ENCODE measurements at places on chromosomes 5 and 9. TPM values are rescaled to one million over a fixed set of nuclear protein-coding genes. Genes with fewer than 3 reads are reported as not detected.
A peak's percentile ranks its signal among the peaks of the same experiment; 100 is the strongest.

Gene HAND1
- total RNA-seq: 0.16 TPM

DNA sequence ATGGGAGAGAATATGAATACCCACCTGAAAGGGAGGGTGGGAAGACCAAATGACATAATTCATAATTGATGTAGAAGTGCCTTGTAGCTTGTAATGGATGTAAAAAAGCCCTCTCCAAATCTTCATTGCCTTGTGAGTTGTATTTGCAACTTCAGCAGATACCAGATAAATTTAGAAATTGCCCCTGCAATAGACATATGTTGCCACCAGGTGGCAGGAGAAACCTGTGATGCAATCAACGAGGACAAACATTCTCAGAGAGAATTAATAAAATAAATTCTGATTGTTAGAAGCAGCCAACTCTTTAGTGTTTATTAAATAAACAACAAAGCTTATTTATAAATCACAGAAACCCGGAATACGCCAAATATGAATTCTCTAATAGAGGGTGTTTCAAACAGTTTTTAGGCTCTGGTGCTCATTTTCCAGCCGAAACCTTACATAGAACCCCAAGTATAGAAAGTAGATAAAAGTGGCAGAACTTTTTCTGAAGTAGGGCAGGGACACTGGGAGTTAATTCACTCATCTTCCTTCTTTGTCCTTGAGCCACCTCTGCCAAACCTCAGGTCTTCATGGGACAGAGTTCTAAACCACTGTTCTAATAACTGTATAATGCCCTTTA is 147.8 kb downstream of the TMEM38B start:
- no peak overlapping the region for H3K27ac ChIP-seq
- H3K36me3 ChIP-seq: no peaks in the 10 kb centered on the region
- DNase-seq: no peak
- no peak overlapping the region for H3K4me3 ChIP-seq
- no peaks in the 10 kb centered on the region for H3K27me3 ChIP-seq
- no peaks in the 10 kb centered on the region for H3K4me1 ChIP-seq

DNA sequence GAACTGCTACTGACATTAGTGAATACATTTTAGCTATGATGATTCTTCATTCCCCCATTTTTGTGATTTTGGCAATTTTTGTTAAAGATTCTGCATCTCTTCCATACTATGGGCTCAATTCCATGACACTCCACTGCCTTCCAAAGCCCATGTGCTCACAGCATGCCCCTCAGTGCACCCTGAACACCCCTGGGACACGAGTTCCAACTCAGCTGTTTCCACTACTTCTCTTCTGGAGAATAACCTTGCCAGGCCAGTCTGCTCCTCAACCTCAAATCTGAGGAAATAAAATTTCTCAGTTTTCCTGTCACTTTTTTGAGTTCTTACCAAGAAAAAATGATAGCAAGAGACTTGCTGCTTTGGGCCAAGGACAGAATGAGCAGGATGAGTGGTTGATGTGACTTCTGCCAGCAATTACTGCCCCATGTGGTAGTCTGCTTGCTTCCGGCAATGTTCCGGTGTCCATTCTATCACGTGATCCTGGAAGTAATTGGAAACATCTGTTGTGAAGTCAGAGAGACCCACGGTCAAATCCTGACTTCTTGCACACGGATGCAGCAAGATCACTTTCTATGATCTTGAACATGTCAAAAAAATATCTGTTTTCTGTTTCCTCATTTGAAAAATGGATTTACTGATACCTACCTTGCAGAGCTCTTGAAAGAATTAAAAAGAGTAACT is 58.3 kb downstream of the EGFLAM start:
- no peak overlapping the region for H3K4me3 ChIP-seq
- no peaks in the 10 kb centered on the region for H3K36me3 ChIP-seq
- no peak for DNase-seq
- H3K4me1 ChIP-seq: no peaks in the 10 kb centered on the region
- no peaks in the 10 kb centered on the region for H3K27me3 ChIP-seq

- H3K4me1 ChIP-seq: no peaks in the 10 kb centered on the region
- no peak for DNase-seq
- H3K36me3 ChIP-seq: no peaks in the 10 kb centered on the region
- no peak overlapping the region for H3K4me3 ChIP-seq
Observed at GRCh38 chr5:86666981-86667380, 49.2 kb downstream of the COX7C start.

Gene DRD1
- total RNA-seq: under 0.01 TPM

- no peaks in the 10 kb centered on the region for H3K36me3 ChIP-seq
- H3K4me3 ChIP-seq: no peak overlapping the region
- H3K27ac ChIP-seq: no peak overlapping the region
- DNase-seq: no peak
Observed at GRCh38 chr9:124359855-124360678, 55.2 kb downstream of the PSMB7 start.

Gene FOXD4L6
- not detected for total RNA-seq

DNA sequence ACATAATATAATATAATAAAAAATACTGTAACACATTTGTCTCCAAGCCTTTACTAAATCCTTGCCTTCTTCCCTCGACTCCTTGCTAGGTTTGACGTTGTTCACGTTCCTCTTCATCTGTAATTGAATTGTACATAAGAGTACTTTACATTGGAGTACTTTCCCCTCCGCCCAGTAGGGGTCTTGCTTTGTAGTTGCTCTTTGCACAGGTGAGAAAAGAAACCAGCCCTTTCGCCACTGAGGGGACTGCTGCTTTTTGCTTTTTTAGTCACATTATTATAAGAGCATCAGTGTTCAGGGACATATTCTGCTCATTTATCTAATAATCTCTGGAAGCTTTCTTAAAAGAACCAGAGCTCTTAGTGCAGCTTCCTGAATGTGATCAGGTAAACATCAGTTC is 115.0 kb downstream of the CETN3 start:
- H3K27ac ChIP-seq: no peak overlapping the region
- no peak overlapping the region for H3K4me3 ChIP-seq
- no peaks in the 10 kb centered on the region for H3K4me1 ChIP-seq
- DNase-seq: no peak
- no peaks in the 10 kb centered on the region for H3K27me3 ChIP-seq
- no peaks in the 10 kb centered on the region for H3K36me3 ChIP-seq

DNA sequence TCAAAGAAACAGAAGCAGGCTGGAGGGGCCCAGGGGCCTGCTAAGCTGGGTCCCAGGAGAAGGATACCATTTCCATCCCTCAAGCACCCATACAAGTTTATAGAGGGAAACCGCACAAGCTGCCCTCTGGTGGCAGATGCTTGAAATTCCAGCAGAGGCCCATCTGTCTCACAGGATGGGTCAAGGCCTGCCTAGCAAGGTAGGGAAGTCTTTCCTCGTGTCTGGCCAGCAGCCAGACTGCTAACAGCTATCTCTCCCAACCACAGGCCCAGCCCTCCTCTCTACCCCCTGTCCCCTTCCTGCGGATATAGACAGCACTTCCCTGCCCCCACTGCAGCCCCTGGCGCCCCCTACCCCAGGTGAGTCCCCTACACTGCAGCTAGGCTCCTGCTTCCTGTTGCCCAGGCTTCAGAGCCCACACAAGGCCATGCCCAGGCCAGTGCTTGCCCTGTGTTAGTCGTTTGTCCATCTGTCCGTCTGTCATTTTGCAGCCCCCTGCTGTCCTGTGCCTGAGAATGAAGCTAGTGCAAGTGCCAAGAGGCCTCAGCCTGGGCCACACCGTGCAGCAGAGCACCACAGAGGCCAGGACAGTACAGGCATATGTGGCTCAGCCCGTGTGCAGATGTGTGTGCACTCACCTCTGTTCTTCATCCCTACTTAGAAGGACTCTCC is 26.2 kb downstream of the TCF7 start:
- no peak overlapping the region for H3K4me3 ChIP-seq
- H3K27ac ChIP-seq: peak overlapping the region; percentile 29
- DNase-seq: peak; percentile 71
- peaks cover 2% of the 10 kb centered on the region for H3K4me1 ChIP-seq

Gene ABCA1
- total RNA-seq: 67.8 TPM

Gene SAXO1
- total RNA-seq: 0.16 TPM

Gene ADAMTSL2
- total RNA-seq: 0.44 TPM

DNA sequence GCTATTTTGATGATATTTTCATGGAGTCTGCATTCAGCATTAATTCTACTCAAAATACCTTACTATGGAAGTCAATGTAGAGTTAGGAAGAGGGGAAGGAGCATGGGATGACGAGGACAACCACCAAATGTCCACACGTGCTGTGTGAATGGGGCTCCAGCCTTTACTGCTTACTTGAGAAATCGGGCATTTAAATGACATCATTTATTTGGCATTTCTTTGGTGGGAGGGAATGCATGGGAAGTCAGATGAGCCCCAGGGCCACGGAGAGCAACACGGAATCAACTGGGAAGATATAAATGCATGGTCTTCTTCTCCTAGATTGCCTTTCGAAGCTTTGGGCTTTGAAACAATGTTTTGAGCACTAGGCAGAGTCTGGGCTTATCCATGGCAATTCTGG is 458.5 kb upstream of the KLF4 start:
- no peaks in the 10 kb centered on the region for H3K27me3 ChIP-seq
- no peak overlapping the region for H3K27ac ChIP-seq
- H3K4me3 ChIP-seq: no peak overlapping the region
- H3K4me1 ChIP-seq: no peaks in the 10 kb centered on the region

DNA sequence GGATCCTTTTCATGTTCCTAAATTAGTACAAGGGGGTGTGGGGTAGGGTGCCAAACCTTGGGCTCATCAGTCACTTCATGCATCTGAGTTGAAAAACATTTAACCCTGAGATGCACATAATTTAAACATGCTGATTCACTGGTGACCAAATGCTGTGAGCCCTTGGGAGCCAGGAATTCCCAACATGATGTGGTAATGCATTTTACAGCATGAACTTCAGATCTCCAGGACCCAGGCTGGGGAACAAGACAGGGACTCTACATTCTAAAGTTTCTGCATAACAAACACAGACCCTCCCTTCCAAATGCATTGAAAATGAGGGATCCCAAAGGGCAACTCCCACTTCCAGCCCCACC is 322.2 kb downstream of the NDUFS4 start:
- no peaks in the 10 kb centered on the region for H3K36me3 ChIP-seq
- H3K4me3 ChIP-seq: no peak overlapping the region

Gene SIGMAR1
- 84.8 TPM for total RNA-seq

GRCh38 chr9:133205996-133206931 is 2.8 kb downstream of the OBP2B start:
- H3K36me3 ChIP-seq: no peaks in the 10 kb centered on the region
- H3K27me3 ChIP-seq: no peaks in the 10 kb centered on the region
- H3K27ac ChIP-seq: no peak overlapping the region
- no peaks in the 10 kb centered on the region for H3K4me1 ChIP-seq
- DNase-seq: peak; percentile 2

Gene MEIKIN
- total RNA-seq: not detected

Gene ARID3C
- total RNA-seq: not detected

Gene TRPM6
- 1.2 TPM for total RNA-seq

GRCh38 chr9:38024036-38024681 is 44.9 kb downstream of the SHB start:
- peak; percentile 62 for DNase-seq
- no peaks in the 10 kb centered on the region for H3K36me3 ChIP-seq
- peak overlapping the region; percentile 76 for H3K27ac ChIP-seq
- H3K4me1 ChIP-seq: peaks cover 54% of the 10 kb centered on the region
- peak overlapping the region; percentile 14 for H3K4me3 ChIP-seq
- H3K27me3 ChIP-seq: no peaks in the 10 kb centered on the region

Gene NUTM2G
- not detected for total RNA-seq

DNA sequence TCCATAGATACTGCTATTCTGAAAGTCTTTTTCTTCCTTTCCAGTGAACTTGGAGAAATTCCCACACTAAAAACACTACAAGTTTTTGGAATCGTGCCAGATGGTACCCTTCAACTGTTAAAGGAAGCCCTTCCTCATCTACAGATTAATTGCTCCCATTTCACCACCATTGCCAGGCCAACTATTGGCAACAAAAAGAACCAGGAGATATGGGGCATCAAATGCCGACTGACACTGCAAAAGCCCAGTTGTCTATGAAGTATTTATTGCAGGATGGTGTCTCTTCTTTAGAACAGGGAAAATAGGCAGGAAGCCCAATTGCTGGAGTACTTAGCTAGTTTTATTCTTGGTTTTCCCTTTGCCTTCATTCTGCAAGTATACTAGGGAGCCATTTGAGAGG is 29.9 kb downstream of the SKP2 start:
- DNase-seq: no peak
- H3K4me3 ChIP-seq: no peak overlapping the region
- no peaks in the 10 kb centered on the region for H3K4me1 ChIP-seq
- no peaks in the 10 kb centered on the region for H3K27me3 ChIP-seq
- no peaks in the 10 kb centered on the region for H3K36me3 ChIP-seq

- H3K36me3 ChIP-seq: no peaks in the 10 kb centered on the region
- H3K27ac ChIP-seq: no peak overlapping the region
- H3K4me3 ChIP-seq: no peak overlapping the region
Observed at GRCh38 chr5:146283344-146283761, 55.3 kb upstream of the POU4F3 start.

- no peaks in the 10 kb centered on the region for H3K27me3 ChIP-seq
- H3K27ac ChIP-seq: no peak overlapping the region
- no peaks in the 10 kb centered on the region for H3K4me1 ChIP-seq
- H3K36me3 ChIP-seq: no peaks in the 10 kb centered on the region
- DNase-seq: no peak
Observed at GRCh38 chr5:72065751-72066255, 41.5 kb upstream of the MAP1B start.

Gene EFNA5
- 34.2 TPM for total RNA-seq

DNA sequence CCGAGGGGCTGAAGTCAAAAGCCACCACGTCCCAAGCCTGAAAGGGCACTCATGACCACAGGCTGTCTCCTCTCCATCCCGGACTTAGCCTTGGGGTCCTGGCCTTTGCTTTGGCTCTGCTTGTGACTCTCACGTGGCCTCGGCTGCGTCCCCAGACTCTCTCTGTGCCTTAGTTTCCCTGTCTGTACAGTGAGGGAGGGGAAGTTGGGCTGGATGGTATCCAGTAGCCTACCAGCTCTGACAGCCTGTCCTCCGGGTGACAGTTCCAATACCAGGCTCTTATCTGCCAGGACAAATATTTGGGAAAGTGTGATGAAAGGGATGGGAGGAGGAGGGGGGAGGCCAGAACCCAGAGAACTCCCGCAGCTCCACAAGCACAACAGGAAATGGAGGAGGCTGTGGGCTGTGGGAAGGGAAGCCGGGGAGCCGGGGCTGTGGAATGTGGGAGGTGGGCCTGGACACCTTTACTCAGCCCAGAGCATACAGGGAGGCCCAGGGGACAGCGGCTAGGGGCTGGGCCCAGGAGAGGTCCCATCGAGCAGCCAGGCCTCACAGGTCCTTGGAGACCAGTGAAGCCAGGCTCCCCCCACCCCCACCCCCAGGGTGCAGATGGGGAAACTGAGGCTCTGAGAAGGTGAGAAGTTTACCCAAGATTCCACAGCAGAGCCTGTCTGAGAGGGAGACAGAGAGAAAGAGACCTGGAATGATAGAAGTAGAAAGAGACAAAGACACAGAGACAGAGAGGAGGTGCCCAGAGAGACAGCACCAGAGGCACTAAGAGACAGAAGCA is 18.3 kb downstream of the PDGFRB start:
- H3K4me3 ChIP-seq: no peak overlapping the region
- H3K27ac ChIP-seq: peak overlapping the region; percentile 86
- H3K27me3 ChIP-seq: no peaks in the 10 kb centered on the region
- no peak for DNase-seq
- no peaks in the 10 kb centered on the region for H3K36me3 ChIP-seq

Data from breast epithelium (tissue), 4 donors.